Fibroblast of lung (primary cell): ENCODE measurements at places on chromosomes 11 and 22.

GRCh38 chr22:48856308-48856615, 971.4 kb downstream of the BRD1 start:
- no peak for DNase-seq

- peak; percentile 92 for DNase-seq
Observed at GRCh38 chr22:19663286-19663815, 51.0 kb upstream of the SEPTIN5 start.

- no peak for DNase-seq
Observed at GRCh38 chr11:72535194-72535547, 100.8 kb upstream of the CLPB start.

DNA sequence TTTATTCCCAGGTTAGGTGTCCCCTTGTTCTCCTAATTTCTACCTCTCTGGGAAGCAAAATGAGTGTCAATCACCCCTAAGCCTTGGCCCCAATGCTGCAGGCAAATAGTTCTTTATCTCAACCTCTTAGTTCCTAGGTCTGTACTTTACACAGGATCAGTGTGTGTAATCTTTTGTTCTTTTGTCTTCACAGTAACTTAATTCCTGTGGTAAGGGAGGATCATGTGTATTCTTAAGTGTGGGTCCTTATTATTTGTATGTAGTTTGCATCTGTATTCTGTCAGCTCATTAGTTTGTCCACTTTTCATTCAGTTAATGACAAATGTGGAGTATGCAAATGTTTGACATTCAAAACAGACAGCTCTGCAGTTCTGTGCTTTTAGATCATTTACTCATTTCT, 166.7 kb downstream of the FAT3 start:
- DNase-seq, result no peak

DNA sequence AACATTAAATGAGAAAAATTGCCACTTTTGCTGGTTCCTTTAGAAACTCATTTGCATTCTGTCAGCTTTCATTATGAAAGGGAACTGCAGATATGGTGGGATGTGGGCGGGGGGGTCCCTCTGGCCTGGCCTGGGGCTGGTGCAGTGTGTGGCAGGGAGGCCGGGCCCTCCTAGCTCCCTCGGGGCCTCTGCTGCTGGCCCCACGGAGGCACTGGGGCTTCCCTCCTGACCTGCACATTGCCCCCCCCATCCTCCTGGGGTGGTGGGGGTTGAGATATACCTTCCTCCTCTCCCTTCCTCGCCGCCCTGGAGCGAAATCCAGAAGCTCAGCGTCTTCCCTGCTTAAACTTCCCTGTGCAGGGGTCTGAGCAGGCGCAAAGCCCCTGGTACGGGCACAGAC, 1005.9 kb downstream of the BRD1 start:
- DNase-seq, result no peak

DNA sequence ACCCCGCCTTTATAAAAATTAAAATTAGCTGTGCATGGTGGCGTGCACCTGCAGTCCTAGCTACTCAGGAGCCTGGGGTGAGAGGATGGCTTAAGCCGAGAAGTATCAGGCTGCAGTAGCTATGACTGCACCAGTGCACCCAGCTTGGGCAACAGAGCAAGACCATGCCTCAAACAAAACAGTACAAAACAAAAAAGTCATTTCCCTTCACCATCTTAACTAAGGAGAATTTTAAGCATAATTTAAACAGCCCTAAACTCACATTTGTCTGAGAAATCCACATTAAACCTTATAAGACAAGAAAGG, 23.3 kb upstream of the TFIP11 start:
- DNase-seq, result no peak

DNA sequence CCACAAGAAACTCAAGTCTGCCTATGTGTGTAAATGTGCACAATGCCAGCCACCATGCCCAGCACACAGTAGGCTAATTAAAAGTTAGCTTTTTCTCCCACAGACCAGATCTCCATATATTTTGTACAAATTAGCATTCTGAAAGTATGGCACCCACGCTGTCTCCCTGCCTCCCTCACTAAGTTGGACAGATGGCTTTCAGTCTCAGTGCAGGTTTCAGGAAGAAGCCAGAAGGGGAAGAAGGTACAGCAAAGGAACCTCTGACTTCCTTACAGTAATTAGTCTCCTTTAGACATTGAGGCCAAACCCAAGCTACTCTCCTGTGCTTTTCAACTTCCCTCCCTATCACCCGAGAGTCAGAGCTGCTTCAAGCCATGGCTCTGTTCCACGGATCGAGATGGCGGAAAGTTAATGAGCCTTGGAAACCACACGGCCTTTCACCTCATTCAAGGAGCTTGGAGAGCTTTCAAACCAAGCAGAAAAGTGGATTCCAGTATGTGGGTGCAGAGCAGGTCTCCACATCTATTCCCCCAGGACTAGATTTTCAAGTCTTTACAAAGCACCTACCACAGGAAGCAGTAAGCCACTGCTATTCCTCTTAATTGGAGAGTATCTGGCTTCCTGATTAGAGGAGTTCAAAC, 221.1 kb upstream of the NARS2 start:
- peak; percentile 50 for DNase-seq

DNA sequence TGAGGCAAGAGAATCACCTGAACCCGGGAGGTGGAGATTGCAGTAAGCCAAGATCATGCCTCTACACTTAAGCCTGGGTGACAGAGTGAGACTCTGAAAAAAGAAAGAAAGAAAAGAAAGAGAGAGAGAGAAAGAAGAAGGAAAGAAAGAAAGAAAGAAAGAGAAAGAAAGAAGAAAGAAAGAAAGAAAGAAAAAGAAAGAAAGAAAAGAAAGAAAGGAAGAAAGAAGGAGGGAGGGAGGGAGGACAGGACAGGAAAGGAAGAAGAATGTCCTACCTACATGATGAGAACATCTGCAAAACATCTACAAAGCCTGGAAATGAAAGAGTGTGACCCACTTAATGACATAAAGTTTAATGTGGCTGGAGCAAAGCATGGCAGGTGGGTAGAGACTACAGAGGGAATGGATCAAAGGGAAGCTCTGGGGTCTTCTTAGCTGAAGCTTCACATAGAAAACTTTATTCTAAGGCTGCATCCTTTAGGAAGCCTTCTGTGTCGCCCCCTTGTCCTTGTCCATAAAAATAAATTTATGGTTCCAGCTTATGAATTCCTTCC, 112.3 kb upstream of the ASPHD2 start:
- no peak for DNase-seq

- DNase-seq, result no peak
Observed at GRCh38 chr11:10846660-10847059, 11.2 kb downstream of the ZBED5 start.

GRCh38 chr11:64726211-64726641, 3.2 kb upstream of the NRXN2 start:
- DNase-seq, result no peak

DNA sequence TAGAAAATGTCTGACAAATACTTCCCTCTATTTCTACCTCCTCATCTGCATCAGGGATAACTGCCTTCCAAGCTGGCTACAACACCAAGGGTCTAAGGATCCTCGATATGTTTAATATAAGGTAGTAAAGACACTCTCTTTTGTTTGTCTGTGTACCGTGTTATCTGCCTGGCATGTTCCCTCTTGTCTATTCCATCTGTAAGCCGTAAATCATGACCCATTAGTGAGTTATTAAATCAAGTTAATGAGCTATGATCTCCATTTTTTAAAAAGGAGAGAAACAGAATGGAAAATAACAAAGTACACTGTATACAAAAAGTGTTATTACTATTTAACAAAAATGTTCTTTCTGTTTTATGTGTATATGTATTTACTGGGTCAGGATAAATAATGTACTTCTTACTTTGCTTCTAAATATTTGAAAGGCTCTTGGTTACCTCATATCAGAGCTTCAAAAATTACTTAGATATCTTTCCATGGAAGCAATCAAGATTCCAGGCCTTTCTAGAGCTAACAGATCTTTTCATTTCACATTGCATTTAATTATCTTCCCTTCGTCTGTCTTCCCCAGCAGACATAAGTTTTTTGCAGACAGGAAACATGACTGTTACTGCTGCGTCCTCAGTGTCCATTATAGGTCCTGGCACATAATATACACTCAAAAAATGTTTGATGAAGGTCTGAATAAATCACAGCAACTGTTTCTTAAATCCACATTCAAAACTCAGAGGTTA, 342.6 kb upstream of the CCDC90B start:
- no peak for DNase-seq

GRCh38 chr11:5239046-5239445, 4.8 kb upstream of the HBD start:
- no peak for DNase-seq

DNA sequence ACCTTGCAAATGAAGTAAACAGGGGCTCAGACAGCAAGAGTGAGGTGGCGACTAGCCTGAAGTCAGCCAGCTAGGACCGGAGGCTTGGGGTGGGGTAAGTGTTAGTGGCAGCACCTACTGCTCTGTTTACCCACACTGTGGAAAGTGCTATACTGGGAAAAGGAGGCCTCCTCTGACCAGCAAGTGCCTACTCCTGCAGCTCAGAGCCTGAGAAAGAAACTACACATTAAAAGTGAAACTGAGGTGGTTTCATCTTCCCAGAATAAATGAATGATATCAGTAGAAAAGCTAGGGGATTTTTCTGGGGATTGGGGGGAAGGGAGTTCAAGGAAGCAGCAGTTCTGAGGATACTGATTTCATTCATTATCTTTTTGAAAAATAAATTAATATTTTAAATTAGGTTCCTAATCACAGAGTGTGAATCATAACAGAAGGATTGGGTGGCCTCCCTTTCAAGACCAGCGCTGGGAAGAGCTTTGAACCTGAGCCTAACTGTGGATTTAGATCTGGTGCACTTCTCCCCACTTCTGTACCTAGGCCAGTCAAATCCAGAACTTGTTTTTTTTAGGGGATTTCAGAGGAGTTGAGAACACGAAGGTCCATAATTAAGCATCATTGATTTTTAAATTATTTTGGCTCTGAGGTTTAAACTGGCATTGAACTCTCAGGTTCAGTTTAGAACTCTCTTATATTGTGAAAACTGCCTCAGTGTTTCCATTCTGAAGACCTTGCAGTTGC, 48.1 kb upstream of the GRAMD1B start:
- no peak for DNase-seq

GRCh38 chr11:46112961-46113607, 8.2 kb downstream of the PHF21A start:
- peak; percentile 71 for DNase-seq

DNA sequence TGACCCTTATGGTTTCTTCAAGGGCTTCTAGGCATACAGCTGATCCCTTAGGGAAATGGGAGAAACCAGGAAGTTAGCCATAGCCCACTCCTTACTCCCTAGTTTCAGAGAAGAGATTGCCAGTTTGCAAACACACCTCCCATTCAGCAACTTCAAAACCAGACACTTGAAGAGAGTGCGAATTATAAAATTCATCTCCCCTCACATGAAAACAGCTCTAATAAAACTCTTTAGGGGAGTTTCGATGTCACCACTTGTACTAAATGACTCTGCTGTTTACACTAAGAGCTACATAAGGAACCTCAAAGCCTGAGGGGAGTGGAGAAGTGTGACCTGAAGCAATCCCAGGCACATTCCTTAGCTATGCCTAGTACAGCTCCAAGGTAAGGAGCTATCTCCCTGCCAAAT, 8.3 kb downstream of the LGR4 start:
- no peak for DNase-seq
